ENCODE measurements at places on chromosomes 6 and 20.

- DNase-seq, result no peak
These were observed 36.7 kb downstream of the KIF6 start for GRCh38 chr6:39688494-39688893.

DNA sequence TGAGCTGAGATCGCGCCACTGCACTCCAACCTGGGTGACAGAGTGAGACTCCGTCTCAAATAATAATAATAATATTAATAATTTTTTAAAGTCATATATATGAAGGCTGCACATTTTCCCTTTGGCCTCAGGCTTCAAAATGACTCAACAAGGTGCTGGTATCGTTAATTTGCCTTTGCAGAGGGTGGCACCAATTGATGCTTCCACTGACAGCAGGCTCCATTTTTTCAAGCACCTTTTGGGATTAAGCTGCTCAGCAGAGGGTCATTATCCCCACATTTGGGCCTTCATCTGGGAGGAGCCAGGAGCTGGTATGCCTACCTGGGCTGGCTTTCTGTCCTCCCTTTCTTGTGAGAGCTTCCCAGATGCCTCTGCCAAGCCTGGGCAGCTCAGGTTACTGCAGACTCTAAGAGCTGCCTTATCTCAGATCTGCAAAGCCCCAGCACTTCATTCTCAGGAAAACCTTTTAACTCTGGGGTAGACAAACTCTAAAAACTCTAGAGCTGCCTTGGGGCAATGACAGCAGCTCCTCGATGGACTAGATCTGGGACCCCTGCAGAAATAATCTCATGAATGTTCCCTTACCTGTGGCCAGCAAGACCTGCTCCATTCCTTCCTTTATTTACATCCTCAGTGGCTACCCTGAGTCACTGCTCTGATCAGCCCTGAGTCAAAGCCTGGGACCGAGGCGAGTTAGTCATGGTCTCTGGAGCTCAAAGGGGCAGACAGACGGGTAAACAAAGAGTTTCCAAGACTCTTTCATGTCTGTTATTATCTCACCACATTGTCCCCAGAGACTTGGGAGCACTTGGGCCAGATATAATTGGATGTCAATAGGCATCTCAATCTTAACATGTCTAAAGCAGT is 80.0 kb upstream of the EYA2 start:
- no peak for DNase-seq

DNA sequence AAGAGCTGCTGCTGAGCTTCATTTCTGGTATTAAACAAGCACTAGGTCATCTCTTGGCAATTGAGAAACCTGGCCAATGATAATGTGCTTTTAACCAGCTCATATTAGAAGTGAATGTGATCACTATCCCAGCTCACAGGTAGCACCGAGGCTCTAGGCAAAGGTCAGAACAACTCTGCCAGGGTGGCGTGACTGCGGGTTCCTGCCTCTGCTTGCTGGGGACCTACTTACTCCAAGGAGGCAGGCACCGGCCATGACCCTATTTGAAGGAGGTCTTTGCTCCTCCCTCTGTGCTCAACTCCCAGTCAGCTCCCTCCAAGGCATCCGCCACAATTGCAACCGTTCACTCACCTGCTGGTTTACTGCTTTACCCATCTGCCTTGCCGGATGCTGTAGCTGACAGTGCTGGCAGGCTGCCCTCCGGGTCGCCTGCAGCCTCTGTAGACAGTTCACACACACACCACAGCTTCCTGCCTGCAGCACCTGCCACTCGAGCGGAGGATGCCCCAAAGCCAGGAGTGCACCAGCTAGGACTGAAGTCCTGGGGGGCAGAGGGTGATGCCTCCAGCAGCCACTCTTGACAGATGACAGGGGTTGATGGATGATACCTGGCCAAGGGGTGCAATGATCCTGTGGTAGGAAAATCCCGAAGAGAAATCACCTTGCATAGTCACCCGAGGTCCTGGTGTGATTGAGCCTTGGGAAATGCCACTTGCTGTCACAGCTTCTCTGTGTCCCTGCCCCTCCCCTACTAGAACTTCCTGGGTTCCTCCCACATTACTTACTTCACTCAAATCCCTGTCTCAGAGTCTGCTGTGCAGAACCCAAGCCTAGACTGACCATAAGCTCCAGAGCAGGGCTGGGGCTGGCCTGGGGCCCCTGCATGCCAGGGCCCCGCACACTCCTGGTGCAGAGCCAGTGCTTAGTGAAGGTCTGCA is 8.8 kb upstream of the VSX1 start:
- DNase-seq, result no peak

DNA sequence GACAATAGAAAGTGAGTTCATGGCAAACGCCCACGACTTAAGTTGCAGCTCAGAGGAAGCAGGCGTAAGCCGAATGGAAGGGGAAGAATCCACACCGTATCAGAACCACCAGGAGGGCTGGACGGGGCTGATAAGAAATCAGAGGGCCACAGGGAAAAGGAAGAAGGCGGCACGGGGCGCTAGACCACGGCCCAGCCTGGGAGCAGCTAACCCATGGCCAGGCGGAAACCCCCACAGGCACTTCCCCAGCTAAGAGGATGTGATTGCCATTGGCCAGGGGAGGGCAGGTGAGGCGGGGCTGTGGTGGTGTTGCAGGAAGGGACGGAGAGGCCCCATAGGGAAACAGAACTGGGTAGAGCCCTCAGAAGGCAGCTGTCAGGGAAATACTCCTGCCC is 174.0 kb upstream of the AFDN start:
- DNase-seq, result no peak

DNA sequence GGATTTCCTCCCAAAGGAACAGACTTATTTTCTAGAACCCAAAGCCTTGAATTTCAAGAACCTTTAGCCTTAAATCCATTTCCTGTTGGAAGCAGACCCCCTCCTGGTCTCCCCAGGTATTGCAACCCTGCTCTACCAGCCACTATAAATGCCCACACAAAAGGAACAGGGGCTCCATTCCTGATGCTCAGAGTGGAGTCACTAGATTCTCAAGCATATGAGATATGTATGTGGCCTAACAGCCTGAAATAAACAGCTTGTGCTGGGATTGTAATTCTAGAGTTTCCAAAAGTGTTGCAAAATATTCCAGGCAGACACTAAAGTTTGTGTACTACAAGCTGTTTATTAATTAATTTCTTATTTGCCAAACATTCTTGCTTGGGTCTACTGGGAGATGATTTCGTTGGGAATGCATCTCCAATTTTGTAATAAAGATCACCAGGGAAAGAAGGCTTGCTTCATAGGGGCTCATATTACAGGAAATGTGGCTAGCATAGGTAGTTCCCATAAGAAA is 44.8 kb downstream of the RIPOR3 start:
- no peak for DNase-seq

DNA sequence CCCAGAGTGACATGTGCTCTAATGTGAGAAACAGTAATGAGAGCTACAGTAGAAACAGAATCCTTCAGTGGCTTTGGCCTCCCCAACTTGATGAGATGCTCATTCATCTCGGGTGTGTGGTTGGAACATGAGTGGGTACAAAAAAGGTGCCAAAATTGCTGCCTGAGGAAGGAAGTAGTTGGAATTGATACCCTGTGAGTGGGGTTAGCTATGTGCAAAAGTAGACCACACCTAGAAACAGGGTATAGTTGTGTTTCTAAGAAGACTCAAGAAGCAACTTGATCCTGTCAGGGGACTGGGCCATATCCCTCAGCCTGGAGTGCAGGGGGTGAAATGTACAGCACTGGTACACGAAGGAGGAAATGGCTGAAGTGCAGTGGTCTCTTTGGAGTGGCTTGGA is 206.4 kb upstream of the SUPT3H start:
- no peak for DNase-seq

DNA sequence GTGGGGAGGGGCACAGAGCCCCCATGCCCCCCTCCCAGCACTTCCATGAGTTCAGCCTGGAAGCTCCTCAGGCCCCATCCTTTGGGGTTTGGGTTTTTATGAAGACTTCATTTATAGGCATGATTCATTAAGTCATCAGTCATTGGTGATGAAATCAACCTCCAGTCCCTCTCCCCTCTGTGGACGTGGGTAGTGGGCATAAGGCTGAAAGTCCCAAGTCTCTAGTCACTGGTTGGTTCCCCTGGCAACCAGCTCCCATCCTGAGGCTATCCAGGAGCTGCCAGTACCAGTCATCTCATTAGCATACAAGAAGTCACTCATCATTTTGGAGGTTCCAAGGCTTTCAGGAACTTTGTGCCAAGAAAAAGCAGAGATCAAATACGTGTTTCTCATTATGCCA is 9.2 kb downstream of the TGM3 start:
- DNase-seq, result no peak

DNA sequence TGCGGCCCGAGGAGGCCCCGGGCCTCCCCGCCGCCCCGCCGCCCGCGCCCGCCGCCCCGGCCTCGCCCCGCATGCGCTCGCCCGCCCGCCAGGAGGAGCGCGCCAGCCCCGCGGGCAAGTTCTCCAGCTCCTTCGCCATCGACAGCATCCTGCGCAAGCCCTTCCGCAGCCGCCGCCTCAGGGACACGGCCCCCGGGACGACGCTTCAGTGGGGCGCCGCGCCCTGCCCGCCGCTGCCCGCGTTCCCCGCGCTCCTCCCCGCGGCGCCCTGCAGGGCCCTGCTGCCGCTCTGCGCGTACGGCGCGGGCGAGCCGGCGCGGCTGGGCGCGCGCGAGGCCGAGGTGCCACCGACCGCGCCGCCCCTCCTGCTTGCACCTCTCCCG is 1.5 kb downstream of the FOXQ1 start:
- no peak for DNase-seq

Data from activated B cell treated with CpG ODN at 0.5 μM for 24 hours (primary cell).